ENCODE measurements at places on chromosomes 7 and 10. TPM values are rescaled to one million over a fixed set of nuclear protein-coding genes. Genes with fewer than 3 reads are reported as not detected.

CCDC186 gene
- 54.2 TPM for total RNA-seq

LIPN gene
- total RNA-seq = not detected

TMEM139 gene
- 1.7 TPM for total RNA-seq

GHRHR gene
- not detected for total RNA-seq

ZRANB1 gene
- 24.8 TPM for total RNA-seq

CALCR gene
- not detected for total RNA-seq

SORBS1 gene
- 1.6 TPM for total RNA-seq

UBE2D4 gene
- total RNA-seq = 1.6 TPM

NPTX2 gene
- total RNA-seq = 0.22 TPM

Data from placental epithelial cell (primary cell).